B cell (primary cell): ENCODE measurements at places on chromosomes 2 and 18.

- no peak for DNase-seq
Observed at GRCh38 chr18:811892-812375, at the start of gene YES1. Gene YES1, minus strand, starts transcription at chr18:812242. Its CDS starts 55,415 bp downstream, at chr18:756827.

DNA sequence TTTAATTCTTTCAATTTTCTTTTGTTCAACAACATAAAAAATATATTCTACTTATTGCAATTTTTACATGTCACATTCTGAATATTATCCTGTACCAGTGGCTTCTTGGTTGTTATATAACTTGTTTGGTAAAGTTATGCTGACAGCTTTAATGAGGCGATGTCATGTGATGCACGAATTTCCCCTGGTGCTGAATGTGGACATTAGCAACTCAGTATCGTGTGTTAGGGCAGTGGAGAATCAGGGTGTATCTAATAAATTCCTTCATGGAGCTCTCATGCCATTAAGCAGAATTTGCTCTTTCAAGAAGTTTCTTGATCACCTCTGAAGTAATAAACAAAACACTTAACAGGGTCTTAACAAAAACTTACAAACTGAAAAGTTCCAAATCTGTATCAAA, 99.6 kb upstream of the DNMT3A start:
- no peak for DNase-seq

GRCh38 chr2:217798743-217799562, 203.8 kb downstream of the TNS1 start:
- DNase-seq: peak; percentile 71

GRCh38 chr2:105432749-105433148, 33.9 kb upstream of the FHL2 start:
- no peak for DNase-seq

- no peak for DNase-seq
Observed at GRCh38 chr2:64837116-64837731, 152.0 kb upstream of the SLC1A4 start.

DNA sequence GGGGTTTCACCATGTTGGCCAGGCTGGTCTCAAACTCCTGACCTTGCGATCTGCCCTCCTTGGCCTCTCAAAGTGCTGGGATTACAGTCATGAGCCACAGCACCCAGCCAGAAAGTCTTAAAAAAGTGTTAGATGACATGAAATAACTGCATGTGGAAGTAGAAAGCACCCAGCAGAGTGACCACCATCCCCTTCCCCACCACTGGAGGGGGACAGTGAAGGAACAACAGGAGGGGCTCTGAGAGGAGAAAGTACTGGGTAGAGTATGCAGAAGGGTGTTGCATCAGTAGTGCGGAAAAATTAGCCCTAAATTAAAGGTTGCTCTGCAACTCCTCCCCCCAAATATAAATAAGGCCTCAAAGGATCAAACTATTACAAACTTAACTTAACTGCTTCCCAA, 230.5 kb downstream of the ZNF521 start:
- DNase-seq: no peak

DNA sequence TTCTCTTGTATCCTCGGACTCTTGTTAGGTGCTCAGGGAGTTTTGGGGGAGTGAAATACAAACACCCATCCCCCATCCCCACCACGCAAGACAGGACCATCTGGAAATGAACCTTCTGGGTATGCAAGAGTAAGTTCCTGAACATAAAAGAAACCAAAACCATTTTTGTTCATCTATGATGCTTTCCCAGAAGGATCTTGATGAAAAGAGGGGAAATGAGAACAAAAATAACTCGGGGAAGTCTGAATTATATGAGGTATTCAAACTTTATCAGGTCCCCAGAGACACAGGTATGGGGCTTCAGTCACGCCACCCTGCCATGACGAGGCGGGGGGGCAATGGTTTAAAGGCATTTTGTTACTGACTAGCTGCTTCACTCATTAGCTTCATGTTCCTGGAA, 68.6 kb upstream of the DNMT3A start:
- peak; percentile 73 for DNase-seq

GRCh38 chr2:145339646-145340045, 819.7 kb upstream of the ZEB2 start:
- DNase-seq: no peak

DNA sequence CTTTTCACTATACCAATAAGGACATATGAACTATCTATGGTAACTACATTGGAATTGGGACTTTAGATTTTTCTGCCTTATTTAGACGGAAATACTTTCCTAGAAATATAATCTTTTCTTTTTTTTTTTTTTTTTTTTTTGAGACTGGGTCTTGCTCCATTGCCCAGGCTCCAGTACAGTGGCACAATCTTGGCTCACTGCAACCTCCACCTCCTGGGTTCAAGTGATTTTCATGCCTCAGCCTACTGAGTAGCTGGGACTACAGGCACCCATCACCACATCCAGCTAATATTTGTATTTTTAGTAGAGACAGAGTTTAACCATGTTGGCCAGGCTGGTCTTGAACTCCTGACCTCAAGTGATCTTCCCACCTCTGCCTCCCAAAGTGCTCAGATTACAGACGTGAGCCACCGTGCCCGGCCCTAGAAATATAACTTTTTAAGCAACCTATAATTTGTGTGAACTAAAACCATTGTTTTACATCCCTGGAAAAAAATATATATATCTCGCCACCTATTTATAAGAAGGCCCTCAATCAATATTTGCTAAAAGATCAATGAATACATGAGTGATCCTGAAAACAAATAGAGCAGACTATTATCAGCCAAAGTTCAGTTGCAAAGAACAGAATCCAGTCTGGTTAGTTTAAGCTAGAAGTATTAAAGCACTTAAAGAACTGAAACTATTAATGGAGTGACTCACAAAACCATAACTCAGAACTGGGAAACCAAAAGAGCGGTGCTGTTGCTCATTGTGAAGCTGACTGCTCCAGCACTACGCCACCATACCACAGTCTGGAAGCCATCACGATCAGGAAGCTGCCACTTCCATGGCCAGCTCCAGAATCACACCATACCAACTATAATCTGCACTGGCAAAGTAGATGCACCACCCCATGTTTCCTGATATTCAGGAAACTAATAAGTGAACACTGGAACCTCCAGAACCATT, 8.4 kb upstream of the HNRNPLL start:
- no peak for DNase-seq

DNA sequence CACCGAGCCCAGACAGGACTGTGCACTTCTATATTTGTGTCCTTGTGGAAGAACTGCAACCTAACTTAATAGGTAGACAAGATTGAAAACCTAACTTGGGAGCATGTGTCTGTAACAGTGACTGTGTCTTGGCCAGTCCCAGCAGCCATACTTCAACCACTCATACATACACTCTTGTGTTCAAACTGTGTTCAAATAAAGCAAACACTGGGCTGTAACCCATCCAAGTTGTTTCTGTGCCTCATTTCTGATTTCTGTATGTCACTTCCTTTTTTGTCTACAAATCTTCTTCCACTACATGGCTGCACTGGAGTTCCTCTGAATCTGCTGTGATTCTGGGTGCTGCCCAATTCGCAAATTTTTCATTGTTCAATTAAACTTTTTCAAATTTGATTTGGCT, 31.0 kb downstream of the MSGN1 start:
- DNase-seq: no peak

DNA sequence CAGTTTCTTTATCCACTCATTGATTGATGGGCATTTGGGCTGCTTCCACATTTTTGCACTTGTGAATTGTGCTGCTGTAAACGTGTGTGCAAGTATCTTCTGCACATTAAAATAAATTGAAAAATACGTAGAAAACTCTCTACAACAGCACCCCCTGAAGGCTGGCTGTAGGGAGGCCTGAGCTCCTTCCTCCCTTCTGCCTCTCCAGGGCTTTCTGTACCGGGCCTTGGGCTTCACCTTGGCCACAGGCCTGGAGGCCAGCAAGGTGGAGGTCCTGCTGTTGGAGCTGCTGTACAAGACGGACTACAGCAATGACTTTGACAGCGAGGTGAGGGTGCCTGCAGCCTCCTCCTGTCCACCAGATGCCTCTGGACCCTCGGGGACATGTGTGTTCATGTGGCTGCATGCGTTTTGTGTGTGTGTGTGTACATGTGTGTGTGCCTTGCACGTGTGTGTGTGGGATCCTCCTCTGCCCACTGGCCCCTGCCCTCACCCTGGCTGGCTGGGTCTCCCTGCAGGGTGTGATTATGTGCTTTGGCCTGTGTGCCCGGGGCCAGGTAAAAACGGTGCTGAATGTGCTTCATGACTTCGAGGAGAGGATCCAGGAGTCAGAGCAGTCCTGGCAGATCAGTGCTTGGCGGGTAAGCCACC, 29.2 kb downstream of the MROH2A start:
- DNase-seq: no peak

GRCh38 chr2:129074298-129074920, 755.7 kb upstream of the HS6ST1 start:
- no peak for DNase-seq

DNA sequence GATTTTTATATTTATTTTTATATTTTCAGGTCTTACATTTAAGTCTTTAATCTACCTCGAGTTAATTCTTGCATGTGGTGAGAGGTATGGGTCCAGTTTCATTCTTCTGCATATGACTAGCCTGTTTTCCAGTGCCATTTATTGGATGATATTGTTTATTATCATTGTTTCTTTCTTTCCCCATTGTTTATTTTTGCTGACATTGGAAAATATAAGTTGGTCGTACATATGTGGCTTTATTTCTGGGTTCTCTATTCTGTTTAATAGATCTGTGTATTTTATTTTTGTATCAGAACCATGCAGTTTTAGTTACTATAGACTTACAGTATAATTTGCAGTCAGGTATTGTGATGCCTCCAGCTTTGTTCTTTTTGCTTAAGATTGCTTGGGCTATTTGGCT, 113.4 kb upstream of the VWC2L start:
- no peak for DNase-seq

GRCh38 chr2:107322416-107322815, 436.4 kb upstream of the ST6GAL2 start:
- no peak for DNase-seq

GRCh38 chr18:51767293-51767692, 569.8 kb upstream of the MEX3C start:
- DNase-seq: no peak

- DNase-seq: no peak
Observed at GRCh38 chr2:26336719-26337118, 9.2 kb upstream of the SELENOI start.

DNA sequence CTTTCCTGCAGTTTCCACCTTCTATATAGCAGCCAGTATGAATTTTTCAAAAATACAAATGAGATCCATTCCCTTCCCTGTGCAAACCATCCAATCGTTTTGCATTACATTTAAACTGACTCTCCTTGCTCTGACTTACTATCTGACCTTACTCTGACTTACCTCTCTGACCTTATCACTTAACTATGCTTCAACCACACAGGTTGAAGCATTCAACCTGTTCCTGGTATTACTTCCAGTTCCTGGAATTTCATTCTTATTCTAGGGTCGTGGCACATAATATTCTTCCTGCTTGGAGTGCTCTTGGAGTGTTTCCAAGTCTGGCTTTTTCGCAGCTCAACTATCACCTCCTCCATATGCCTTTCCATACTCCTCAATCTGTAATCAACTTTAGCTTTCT, 850.6 kb upstream of the CHAC2 start:
- no peak for DNase-seq

DNA sequence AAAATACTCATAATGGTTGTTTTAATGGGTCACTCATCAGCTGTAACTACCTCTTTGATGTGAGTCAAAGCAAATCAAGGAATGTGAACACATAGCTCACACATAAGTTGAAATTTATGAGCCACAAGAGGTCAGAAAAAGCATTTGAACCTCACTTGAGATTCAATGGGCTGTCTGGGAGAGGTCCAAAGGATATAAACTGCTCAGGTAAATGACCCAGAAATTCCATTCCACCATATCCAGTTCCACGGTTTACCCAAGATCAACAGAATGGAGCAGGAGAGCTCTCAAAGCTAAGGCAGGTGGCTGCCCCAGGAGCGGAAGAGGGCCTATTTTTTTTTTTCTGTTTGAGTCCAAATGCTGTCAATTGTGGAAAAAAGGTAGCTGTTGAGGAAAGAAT, 464.1 kb downstream of the TNS1 start:
- DNase-seq: no peak

DNA sequence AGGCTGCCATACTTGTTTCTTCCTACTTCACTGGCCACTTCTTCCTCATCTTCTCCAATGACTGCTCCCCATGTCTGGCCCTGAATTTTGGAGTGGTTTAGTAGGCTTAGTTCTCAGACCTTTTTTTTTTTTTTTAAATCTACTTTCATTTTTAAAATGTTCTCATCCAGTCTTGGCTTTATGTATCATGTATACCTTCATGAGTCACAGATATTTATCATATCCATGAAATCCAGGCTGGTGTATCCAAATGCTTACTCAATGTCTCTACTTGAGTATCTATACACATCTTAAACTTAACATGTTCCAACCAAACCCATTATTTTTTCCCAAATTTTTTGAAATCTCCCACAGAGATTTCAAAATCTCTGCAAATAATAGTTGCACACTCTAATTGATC, 26.3 kb upstream of the CFAP36 start:
- no peak for DNase-seq

- DNase-seq: no peak
Observed at GRCh38 chr2:48120112-48120511, 213.8 kb upstream of the FBXO11 start.

DNA sequence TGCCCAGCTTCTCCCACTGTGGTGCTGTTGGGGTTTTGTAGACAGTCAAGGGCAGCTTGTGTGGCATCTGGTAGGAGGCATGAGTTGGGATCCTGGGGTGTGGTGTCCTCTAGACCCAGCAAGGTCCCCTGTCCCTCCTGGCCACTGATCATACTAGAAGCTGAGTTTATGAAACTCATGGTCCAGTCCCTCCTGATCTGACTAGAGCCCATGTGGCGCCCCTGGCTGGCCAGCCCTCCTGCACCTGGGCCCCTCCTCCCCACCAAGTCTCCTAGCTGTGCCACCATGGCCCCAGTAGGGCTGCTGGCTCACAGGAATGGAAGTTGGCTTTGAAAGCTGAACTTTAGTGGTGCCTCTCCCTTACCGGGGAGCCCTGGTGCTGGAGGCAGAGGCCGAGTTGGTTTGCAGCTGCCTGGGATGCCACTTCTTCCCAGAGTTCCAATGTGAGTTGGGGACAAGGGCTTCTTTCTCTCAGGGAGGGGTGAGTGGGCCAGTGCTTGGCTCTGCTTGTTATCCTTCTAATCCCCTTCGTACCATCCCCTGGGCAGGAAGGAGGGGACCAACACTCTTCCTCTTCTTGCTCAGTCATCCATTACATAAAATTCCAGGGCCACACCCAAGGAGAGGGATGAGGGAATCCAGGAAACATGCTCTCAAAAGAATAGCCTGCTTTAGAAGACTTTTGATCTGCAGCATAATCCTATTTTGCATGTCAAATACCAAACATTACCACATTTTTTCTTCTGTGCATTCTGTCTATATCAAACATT, 37.5 kb upstream of the HAAO start:
- DNase-seq: no peak

DNA sequence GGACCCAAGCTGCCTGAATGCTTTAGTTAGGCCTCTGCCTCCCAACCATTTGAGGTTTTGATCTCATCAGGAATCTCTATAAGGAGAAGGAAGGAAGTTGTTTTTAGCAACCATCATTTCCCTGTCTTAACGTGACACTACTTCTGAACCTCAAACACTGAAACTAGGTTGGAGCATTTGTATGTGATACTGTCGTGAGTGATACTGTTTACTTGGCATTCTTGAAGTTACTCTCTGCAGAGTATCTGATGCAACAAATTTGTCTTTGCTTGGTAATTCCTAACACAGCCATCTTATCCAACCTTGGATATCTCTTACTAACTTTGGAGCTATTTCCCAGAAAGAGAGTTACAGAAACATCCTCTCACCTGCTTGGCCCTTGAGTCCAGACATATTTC, 22.1 kb downstream of the TTLL4 start:
- no peak for DNase-seq

- no peak for DNase-seq
Observed at GRCh38 chr2:159976527-159977160, 85.8 kb downstream of the PLA2R1 start.
